ENCODE measurements at places on chromosomes 4 and X. TPM values are rescaled to one million over a fixed set of nuclear protein-coding genes. Genes with fewer than 3 reads are reported as not detected.
A peak's percentile ranks its signal among the peaks of the same experiment; 100 is the strongest.

CYBB gene
- 1.6 TPM for total RNA-seq

HTR2C gene
- total RNA-seq: not detected

GRIA3 gene
- not detected for total RNA-seq

TIMM17B gene
- 40.0 TPM for total RNA-seq

GRCh38 chr4:15718959-15719358, 16.1 kb downstream of the BST1 start:
- no peak overlapping the region for H3K27ac ChIP-seq
- no peaks in the 10 kb centered on the region for H3K36me3 ChIP-seq
- H3K4me1 ChIP-seq: no peaks in the 10 kb centered on the region
- no peak overlapping the region for H3K4me3 ChIP-seq
- H3K27me3 ChIP-seq: no peaks in the 10 kb centered on the region

DNA sequence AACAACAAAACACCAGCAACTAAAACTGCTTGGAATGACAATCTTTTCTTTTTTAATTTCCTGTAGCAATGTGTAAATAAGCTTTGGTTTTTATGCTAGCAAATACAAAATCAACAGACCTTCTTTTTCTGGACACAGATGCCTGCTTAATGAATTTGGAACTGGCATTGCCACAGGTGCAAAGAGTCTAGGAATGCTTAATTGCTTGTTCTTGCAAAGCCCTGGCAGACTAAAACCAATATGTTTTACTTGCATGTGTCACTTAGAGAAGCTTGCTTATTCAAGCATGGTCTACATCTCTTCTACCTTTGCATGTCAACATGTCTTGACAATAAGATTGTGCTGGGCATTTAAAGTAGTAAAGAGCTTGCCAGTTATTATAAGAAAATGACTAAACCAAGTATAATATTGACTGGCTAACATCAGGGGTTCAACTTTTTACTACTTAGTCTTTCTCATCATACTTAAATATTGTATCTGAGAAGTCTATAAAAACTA, 656.7 kb upstream of the NDST4 start:
- H3K27ac ChIP-seq: no peak overlapping the region
- no peaks in the 10 kb centered on the region for H3K4me1 ChIP-seq
- no peak overlapping the region for H3K4me3 ChIP-seq
- DNase-seq: no peak

- H3K27ac ChIP-seq: no peak overlapping the region
- DNase-seq: no peak
Observed at GRCh38 chr4:180106122-180106521, 2137.1 kb upstream of the TENM3 start.

- H3K4me1 ChIP-seq: no peaks in the 10 kb centered on the region
- H3K36me3 ChIP-seq: no peaks in the 10 kb centered on the region
- H3K27ac ChIP-seq: no peak overlapping the region
Observed at GRCh38 chr4:147198411-147199051, 252.9 kb upstream of the TTC29 start.

DNA sequence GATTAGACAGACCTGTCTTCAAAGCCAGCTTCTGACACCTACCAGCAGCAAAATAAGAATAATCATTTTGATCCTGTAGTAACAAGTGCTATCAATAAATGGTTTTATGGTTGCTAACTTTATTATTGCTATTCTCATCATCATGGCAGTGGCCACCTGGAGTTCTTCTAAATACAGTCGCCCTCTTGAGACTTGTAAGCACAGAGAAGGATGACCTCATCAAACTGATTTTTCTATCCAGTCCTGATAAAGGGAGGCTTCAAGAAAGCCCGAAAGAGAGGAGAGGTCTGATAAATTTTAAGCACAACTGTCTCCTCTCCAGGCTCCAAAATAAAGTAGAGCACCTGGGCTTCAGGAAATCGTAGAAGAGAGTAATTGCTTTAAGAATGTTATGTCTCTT, 286.4 kb downstream of the USP46 start:
- no peak overlapping the region for H3K4me3 ChIP-seq
- H3K4me1 ChIP-seq: no peaks in the 10 kb centered on the region
- DNase-seq: no peak
- no peaks in the 10 kb centered on the region for H3K36me3 ChIP-seq

GRCh38 chr4:64781737-64782326, 372.6 kb upstream of the TECRL start:
- no peaks in the 10 kb centered on the region for H3K36me3 ChIP-seq
- no peak overlapping the region for H3K4me3 ChIP-seq
- no peak for DNase-seq

- no peak overlapping the region for H3K27ac ChIP-seq
- no peaks in the 10 kb centered on the region for H3K36me3 ChIP-seq
- no peak for DNase-seq
- H3K4me3 ChIP-seq: no peak overlapping the region
- no peaks in the 10 kb centered on the region for H3K4me1 ChIP-seq
Observed at GRCh38 chr4:103786014-103786413, 66.2 kb upstream of the TACR3 start.

- no peak for DNase-seq
- H3K36me3 ChIP-seq: no peaks in the 10 kb centered on the region
- no peak overlapping the region for H3K27ac ChIP-seq
- no peaks in the 10 kb centered on the region for H3K4me1 ChIP-seq
- H3K4me3 ChIP-seq: no peak overlapping the region
Observed at GRCh38 chr4:121212806-121213205, 48.7 kb upstream of the TNIP3 start.

DNA sequence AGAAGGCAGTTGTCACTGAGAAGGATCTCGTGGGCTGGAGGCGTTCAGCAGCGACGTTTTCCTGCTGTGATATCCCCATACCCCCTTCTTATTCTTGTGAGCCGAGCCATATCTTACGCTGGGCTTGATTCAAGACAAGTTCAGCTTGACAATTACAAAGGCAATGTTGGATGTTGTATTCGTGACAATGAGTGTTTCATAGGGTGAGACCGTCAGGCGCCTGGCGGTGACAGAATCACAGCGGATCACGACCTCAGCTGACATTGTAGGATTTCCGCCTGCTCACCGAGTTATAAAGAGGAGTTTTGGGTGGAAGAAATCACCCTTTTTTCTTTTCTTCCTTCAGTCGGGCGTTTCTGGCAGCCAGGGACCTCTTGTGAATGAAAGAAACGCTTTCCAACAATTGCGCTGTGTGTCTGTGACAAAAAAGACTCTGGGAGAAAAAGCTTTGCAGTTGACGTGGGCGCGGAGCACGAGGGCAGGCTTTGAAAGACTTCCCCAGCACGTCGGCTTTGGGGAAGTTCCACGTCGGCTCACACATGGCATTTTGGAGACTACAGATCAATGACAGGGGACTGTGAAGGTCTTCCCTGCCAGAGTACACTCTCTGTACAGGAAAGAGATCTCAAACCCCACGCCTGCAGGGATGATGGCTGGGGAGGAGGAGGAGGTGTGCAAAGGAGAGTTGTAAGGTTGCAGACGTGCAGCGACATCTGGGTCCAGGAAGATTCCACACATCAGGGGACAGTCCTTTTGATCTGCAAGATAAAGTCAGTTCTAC, 135.4 kb downstream of the CRLF2 start:
- no peaks in the 10 kb centered on the region for H3K36me3 ChIP-seq
- no peak overlapping the region for H3K27ac ChIP-seq
- no peak for DNase-seq
- no peaks in the 10 kb centered on the region for H3K4me1 ChIP-seq
- H3K4me3 ChIP-seq: peak overlapping the region; percentile 16

GRCh38 chr4:15677507-15677988, 4.1 kb upstream of the FAM200B start:
- H3K4me3 ChIP-seq: no peak overlapping the region
- no peak overlapping the region for H3K27ac ChIP-seq
- H3K36me3 ChIP-seq: no peaks in the 10 kb centered on the region
- H3K27me3 ChIP-seq: no peaks in the 10 kb centered on the region
- peaks cover 6% of the 10 kb centered on the region for H3K4me1 ChIP-seq

- H3K4me1 ChIP-seq: peaks cover 16% of the 10 kb centered on the region
- H3K27ac ChIP-seq: no peak overlapping the region
- no peak for DNase-seq
- H3K27me3 ChIP-seq: no peaks in the 10 kb centered on the region
- H3K4me3 ChIP-seq: no peak overlapping the region
Observed at GRCh38 chrX:16610121-16610621, 39.8 kb upstream of the S100G start.

DNA sequence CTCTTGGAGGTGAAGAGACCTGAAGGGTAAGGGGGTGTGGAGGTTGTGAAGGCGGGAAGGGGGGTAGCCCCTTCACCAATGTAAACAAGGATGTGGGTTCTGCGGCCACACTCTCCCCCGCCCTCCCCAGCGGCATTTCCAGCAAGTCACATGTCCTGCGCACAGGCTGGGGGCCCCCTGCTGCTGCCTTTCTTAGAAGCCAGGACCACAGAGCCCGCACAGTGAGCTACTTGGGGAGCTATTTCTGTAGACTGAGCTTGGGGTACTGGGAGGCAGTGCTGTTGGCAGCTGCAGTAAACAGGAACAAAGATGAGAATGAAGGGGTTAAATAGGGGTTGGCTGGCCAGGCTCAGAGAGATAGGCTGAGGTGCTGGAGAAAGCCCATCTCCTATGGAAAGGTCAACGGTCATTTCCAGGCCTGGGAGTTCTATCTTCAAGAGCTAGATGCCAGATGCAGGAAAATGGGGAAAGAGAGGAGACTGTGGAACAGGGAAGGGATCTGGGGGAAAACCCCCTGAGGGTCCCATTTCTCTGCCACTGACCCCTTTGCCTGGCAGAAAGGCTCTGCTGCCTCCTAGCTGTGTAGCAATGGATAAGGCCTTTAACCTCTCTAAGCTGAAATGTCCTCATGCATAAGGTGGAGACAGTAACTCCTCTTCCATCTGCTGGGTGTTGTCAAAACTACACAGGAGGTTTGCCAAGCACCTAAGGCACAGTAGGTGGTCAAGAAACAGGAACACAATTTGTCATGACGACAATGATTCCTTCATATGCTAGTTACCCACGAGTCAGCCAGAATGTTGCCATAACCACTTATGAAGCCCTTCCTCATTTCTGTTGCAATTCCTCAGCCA, 18.5 kb upstream of the PIM2 start:
- H3K27ac ChIP-seq: peak overlapping the region; percentile 92
- peaks cover 85% of the 10 kb centered on the region for H3K4me1 ChIP-seq
- peaks cover 32% of the 10 kb centered on the region for H3K36me3 ChIP-seq
- peak; percentile 77 for DNase-seq
- no peaks in the 10 kb centered on the region for H3K27me3 ChIP-seq

DNA sequence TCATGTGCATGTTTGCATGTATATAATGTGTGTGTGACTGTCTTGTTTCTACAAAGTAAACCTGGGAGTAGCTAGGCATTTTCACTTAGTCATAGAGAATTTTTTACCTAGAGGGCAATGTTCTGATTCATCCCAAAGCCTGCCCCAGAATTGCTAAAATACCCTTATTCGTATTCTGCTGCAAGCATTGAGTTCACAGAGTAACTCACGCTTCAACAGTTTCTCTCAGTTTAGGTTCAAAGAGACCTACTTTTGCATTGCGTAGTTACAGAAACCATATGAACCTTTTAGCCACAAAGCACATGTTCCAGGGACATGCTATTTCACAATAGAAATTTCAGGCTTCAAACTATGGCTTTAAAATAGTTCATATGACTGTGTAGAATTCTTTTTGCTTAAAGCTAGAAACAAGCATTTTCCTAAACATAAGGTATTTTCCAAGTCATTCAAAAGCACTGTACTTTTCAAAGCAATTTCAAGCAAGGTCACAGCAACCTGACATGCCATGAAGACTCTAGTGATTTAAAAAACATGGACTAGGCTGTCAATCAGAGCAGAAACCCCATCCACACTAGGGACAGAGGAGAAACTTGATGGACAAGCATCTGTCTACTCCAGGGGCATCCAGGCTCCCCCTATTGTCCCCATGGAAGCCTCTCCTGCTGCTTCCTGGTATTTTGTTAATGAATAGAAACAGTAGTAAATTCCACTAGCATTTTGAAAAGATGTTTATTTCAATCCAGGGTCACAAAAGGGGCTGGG, 81.5 kb upstream of the MAPK10 start:
- no peak overlapping the region for H3K4me3 ChIP-seq
- no peaks in the 10 kb centered on the region for H3K4me1 ChIP-seq
- H3K27ac ChIP-seq: no peak overlapping the region
- H3K27me3 ChIP-seq: peaks cover 7% of the 10 kb centered on the region
- no peak for DNase-seq

- no peak for DNase-seq
- H3K4me3 ChIP-seq: no peak overlapping the region
- H3K27ac ChIP-seq: no peak overlapping the region
- no peaks in the 10 kb centered on the region for H3K27me3 ChIP-seq
Observed at GRCh38 chrX:19727887-19728648, 159.3 kb downstream of the SH3KBP1 start.

DNA sequence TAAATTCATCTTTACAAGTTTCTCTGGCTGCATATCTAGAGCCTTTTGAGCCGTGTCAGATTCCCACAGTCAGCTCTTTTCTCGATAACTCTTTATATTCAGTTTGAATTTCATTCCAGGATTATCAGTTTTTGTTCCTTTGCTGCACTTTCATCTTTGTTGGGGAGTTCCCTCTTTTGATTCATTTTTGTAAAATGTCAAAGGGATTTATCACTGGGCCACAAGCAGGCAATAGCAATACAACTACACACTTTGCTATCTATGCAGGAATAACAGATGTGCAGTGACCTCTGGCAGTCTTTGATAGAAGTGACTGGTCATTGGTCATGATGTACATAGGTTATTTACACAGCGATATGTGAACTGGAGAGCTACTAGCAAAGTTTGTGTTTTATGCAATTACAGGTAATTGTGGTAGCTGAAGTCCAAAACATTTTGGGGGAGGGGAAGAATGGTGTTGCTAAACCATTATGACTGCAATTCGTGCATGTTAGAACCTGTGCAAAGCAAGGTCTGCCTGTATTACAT, 43.8 kb downstream of the HPGDS start:
- H3K27me3 ChIP-seq: no peaks in the 10 kb centered on the region
- no peak overlapping the region for H3K27ac ChIP-seq

DNA sequence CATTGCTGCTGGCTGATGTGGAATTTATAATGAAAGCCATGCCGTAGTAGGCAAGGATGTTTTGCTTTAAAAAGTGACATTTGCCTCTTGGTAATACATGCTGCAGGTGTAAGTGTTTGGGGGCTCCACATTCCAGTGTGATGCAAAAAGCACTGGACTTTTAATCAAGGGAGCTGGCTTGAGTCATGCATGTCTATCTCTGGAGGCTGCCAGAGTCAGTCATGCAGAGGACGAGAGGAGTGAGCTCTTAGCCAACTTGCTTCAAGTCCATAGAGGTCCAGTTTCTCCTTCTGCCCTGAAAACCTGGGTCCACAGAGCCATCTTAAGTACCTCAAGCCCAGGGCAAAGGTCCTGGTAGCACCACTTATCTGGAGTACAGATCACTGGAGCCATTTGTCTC, 11.6 kb upstream of the CXCL13 start:
- DNase-seq: no peak
- H3K27ac ChIP-seq: no peak overlapping the region
- H3K27me3 ChIP-seq: no peaks in the 10 kb centered on the region
- no peaks in the 10 kb centered on the region for H3K36me3 ChIP-seq
- H3K4me3 ChIP-seq: no peak overlapping the region

- peaks cover 40% of the 10 kb centered on the region for H3K36me3 ChIP-seq
- no peak for DNase-seq
- no peak overlapping the region for H3K27ac ChIP-seq
- no peaks in the 10 kb centered on the region for H3K27me3 ChIP-seq
- no peak overlapping the region for H3K4me3 ChIP-seq
Observed at GRCh38 chr4:77163641-77164040, 6.6 kb downstream of the CCNG2 start.

All from CD4-positive, alpha-beta T cell (primary cell).